ENCODE measurements at places on chromosomes 7 and 10.

DNA sequence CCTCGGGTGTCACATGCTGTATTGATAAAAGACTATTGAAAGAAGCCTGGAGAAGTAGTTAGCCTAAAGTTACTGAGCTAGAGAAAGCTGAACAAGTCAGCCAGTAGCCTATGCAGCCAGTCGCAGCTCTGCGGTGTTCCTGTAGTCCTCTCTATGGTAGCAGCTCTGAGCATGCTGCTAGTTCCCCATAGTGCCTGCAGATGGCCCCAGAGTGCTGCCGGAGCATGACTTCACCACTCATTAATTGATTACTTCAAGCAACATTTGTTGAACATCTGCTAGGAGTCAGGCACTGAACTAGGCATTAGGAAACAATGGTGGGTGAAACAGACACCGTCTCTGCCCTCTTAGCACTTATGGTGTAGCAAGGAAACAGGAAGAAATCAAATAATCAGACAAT lies 422.7 kb downstream of the SORCS3 start:
- no peak for DNase-seq

GRCh38 chr7:54546081-54546985 lies 4.2 kb downstream of the VSTM2A start:
- no peak for DNase-seq

DNA sequence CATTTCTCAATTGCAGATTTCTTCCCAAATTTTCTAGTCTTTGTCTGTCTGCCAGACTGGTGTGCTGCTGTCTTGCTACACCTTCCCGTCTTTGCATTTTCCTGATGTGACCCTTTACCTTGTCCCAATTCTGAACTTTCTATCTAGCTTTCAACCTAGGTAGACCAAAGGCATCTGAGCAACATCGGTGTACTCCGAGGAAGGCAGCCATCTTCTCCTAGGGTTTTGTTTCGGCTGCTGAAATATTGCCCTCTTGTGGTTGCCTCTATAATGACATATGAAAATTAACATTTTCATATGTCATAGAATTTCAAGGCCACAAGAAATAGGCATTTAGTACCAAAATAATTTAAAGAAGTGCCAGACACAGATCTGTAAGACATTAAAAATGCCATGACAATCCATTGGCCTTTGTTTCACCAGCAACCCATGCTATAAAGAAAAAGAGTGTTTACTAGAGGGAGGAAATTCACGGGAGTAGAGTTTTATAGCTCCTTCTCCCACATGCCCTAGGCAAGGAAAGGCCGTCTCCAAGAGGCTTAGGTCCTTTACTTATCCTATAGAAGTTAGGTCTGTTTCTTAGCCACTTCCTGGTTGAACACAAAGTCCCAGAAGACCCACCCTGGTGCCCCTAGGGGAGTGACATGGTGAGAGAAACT lies 23.4 kb downstream of the OR9A2 start:
- DNase-seq, result peak; percentile 73

GRCh38 chr10:44520651-44521050 lies 135.8 kb upstream of the CXCL12 start:
- no peak for DNase-seq

DNA sequence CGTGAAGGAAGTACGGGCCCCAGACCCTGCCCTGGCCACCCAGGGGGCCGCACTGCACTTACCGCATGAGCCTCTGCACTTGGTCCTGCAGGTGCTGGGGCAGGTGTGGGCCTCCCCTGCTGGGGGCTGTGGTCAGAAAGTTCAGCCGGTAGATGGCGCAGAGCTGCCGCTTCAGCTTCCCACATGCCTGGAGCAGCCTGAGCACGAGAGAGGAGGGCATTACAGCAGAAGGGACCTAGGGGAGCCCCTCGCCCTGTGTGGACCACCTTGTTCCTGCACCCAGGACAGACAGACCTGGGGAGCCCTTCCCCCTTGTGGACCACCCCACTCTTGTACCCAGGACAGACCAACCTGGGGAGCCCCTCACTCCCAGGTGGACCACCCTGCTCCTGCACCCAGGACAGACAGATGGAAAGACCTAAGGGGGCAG lies 8.7 kb upstream of the PYROXD2 start:
- DNase-seq, result no peak

- peak; percentile 55 for DNase-seq
Observed at GRCh38 chr10:79246606-79247275, 100.5 kb upstream of the PPIF start.

- DNase-seq, result no peak
Observed at GRCh38 chr7:1170741-1171501, 10.9 kb upstream of the ZFAND2A start.

DNA sequence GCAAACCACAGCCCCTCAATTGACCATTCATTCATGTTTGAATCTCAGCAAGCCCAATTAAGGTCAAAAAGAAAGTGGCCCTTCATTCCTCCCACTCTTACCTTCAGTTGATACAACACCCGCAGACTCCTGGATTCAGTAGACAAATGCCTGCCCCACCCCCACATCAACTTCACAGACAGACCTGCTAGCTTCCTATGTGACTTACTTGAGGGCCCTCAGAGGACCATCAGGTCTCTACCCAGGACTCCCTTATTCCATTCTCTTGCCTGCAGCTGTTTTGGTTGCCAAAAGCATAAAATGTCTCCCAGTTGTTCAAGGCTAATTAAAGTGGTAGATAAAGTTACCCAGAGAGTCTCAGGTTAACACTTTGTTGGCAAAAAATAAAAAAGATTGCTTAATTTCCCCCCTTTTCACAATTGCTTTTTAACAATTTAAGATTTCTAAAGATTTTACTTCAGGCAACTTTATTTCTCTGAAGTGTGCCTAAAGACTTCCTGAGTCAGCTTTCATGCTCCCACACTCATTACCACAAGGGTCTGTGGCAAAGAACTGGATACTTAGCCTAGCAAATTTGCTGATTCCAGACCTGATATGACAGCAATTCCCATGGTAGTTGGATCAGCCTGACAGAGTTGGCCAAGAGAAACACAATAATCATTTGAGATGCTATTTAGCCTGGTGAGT lies 3.3 kb upstream of the MTERF1 start:
- no peak for DNase-seq

DNA sequence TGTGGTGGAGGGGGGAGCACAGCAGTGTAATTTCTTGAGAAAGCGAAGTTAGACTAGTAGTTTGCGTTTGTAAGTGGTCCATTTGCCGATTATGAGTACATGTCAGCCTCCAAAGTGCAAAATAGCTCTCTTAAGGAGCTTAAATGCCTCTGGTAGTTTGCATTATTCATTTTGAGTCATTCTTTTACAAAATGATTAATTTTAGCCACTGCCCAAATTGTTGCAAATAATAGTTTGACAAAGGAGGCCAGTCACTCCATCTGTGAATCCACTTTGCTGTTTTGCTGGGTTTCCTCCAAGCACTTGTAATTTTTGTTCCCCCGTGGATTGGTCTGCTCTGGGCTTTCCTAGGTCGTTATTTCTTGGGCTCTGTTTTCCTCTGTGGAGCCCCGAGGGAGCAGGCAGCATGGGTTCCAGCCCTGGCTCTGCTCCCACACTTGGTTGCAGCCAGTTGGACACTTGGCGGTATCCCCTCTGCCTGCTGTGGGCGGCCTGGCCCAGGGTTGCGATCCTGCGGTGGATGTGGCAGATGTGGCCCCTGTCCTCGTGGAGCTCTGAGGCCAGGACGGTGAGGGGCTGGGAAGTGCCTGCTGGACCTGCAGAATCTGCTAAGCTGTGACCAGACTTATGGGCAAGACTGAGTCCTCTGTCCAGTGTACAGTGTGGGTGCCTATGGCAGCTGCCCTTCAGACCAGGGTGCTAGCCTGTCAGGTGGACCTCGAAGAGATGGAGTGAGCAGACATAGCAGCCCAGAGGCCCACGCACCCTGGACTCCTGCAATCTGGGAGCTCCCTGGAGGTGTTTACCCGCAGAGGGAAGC lies 129.1 kb upstream of the BTBD16 start:
- no peak for DNase-seq

DNA sequence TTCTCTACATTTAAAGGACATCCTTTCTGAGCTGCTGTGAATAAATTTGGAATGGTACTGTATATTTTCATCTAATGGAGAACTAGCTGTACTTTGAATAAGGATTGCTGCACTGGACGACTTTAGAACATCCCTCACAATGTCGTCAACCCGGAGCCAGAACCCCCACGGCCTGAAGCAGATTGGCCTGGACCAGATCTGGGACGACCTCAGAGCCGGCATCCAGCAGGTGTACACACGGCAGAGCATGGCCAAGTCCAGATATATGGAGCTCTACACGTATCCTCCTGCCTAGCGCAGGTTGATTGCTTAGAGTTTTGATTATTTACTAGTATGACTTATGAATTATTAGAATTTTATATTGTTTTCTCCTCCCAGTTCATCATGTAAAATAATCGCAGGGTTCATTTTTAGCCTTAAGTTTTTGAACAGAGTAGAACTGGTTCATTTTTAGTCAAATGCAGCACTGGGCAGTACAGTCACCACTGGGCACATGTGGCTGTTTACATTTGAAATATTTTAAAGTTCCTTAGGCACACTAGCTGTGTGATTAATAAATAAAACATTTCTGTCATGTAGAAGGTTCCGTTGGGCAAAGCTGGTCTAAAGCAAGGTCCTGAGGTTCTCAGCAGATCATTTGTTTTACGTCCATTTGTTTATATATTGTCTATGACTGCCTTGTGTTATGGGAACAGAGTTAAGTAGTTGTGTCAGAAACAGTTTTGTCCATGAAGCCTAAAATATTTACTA lies 31.5 kb downstream of the CUL1 start:
- no peak for DNase-seq

DNA sequence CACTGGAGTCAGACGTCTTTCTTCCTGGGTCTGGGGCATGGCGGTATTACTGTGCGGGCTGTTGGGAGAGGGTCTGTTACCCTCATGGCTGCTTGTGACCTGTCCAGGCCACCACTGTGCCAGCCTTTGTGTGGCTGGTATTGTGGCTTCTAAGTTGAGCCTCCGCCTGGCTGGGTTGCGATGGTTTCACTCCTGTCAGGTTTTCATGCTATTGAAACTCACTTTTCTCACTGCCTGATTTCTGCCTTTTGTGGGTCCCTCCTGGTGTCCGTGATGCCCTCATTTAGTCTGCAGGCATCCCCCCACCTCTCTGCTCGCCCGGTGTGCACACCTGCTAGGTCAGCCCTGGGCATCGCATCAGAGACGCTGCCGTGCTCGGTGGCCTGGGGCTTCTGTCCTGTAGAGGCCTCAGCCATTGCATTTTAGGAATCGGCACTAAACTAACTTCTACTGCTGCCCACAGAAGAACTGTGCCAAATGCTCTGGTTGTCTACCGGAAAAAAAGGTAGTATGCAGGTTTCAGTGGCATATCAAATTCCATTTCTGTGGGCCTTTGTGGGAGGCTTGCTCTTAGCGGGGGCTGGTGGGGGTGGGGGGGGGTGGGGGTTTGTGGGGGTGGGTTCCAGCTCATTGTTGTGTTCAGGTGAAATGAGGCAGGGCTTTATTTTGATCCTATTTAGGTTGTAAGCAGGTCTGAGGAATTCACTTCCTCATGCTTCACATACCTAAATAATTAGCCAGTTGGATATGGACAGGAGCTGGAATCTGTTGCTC lies 64.3 kb downstream of the MGMT start:
- no peak for DNase-seq

- no peak for DNase-seq
Observed at GRCh38 chr10:86654411-86655172, at the start of gene OPN4. TSS of gene OPN4 (plus strand) at chr10:86654547. CDS start at chr10:86654784, 237 bp downstream.

DNA sequence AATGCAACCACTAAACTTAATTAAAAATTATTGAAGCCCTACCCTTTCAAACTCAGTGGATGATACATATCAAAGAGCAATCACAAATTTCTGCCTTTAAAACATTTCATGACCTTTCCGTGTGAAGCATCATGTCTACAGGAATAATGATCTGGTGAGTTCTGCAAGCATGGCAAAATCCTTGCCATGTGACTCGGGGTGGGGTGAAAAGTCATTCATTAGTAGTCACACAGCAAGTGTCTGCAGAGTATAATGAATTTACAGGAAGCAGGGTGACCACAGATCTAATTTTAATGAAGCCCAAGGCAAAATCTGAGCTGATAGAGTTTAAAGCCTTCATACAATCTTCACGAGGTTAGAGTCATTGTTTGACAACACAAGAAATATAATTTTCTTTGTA lies 351.9 kb downstream of the THSD7A start:
- no peak for DNase-seq

GRCh38 chr10:68625316-68625921 lies 65.3 kb downstream of the TET1 start:
- DNase-seq, result no peak

GRCh38 chr10:92573798-92574547 lies at the start of gene IDE:
TSS of gene IDE (minus strand) at chr10:92574093. CDS start at chr10:92574019, 74 bp downstream.
- peak; percentile 90 for DNase-seq

DNA sequence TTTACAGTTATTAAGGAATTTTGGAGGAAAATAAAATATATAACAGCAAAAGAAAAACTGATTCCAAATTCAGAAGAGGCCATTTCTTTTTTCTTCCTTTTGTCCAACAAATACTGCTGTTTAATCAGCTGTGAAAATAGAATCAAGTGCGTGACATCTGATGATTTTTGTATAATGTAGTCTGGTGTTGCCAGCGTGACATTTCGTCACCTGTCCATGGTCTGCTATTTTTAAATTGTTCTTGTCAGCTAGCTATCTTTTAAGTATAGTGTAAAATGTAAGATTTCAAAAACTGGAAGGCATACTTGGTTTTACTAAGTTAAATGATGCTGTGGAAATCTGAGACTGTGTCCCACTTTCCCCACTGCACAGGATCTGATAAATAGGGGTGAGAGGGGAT lies 105.9 kb downstream of the CPEB3 start:
- DNase-seq, result no peak

DNA sequence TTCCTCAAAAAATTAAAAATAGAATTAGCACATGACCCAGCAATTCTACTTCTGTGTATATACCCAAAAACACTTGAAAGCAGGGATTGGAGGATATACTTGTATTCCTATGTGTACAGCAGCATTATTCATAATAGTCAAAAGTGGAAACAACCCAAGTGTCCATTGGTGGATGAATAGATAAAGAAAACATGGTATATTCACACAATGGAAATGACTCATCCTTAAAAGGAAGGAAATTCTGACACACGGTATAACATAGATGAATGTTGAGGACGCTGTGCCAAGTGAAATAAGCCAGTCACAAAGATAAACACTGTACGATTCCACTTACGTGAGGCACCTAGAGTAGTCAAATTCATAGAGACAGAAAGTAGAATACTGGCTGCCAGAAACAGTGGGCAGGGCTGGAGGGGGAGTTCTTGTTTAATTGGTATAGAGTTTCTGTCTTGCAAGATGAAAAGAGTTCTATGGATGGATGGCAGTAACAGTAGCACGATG lies 26.6 kb upstream of the KAT6B start:
- DNase-seq, result peak; percentile 31

GRCh38 chr10:18290651-18291313 lies 150.6 kb downstream of the CACNB2 start:
- DNase-seq, result no peak
